ENCODE measurements at places on chromosomes 12 and 14.

- DNase-seq: peak; percentile 60
Observed at GRCh38 chr14:74502236-74503019, 8.9 kb downstream of the ISCA2 start.

DNA sequence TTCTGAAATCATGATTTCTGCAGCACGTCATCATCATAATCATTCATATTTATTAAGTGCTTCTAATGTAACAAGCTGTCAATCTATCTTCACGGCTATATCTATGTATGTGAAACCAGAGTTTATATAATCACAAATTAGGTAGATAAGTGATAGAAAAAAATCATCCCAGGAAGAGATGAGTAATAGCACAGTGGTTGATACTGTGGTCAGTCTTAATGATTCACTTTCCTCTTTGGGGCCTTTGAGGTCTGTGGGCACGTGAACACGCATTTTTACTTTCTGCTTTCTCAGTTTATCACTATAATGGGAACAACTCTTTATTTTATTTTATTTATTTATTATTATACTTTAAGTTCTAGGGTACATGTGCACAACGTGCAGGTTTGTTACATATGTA, 265.9 kb upstream of the NOVA1 start:
- DNase-seq: no peak

DNA sequence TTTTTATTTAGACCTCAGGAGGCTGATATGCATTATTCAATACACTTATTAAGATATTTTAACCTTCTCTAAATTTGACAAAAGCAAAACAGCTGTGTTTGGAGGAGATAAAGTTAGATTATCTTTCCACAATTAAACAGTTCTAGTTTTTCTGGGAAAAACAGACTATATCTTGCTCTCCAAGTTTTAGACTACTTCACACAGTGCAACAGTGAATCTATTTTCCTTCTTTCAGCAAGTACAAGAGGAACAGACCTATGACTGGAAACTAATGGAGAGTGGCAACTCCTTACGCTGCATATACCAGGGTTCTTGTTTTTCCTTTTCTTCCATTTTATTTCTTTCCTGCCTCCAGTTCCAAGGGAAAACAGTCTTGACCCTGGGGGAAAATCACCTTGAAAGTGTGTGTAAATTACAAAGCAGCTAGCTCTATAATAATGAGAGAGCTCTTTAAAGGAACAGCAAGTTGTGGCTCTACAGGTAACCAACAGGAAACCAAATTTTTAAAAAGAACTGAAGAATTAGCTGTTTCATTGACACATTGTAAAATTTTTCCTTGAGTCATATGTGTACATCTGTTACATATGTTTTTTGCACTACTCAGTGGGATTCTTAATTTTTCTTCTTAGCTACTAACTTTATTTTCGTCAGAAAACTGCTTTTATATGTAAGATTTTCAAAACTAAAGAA, 27.4 kb downstream of the DNM1L start:
- no peak for DNase-seq

GRCh38 chr12:5343711-5344110, 88.2 kb upstream of the NTF3 start:
- no peak for DNase-seq

- no peak for DNase-seq
Observed at GRCh38 chr14:48748151-48748675, 838.0 kb downstream of the RPS29 start.

DNA sequence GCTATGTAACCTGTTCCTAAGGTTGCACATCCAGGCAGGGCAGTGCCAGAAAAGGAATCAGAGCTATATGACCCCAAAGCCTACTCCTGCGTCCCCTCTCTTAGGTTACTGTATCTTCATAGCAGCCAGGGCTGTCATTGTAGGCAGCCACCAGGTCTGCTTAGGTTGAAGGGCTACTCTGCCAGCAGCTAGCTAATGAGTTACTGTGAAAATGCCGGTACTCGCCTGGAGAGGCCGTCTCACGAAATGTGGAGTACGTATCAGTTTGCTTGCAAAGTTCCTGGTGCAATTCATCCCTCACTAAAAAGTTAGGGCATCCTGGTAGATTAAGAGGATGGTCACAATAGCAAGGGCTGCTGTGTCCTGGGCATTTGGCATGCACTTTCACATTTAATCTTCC, 50.9 kb downstream of the RPH3A start:
- DNase-seq: no peak

GRCh38 chr14:68663385-68664076, 129.3 kb downstream of the ZFP36L1 start:
- no peak for DNase-seq

DNA sequence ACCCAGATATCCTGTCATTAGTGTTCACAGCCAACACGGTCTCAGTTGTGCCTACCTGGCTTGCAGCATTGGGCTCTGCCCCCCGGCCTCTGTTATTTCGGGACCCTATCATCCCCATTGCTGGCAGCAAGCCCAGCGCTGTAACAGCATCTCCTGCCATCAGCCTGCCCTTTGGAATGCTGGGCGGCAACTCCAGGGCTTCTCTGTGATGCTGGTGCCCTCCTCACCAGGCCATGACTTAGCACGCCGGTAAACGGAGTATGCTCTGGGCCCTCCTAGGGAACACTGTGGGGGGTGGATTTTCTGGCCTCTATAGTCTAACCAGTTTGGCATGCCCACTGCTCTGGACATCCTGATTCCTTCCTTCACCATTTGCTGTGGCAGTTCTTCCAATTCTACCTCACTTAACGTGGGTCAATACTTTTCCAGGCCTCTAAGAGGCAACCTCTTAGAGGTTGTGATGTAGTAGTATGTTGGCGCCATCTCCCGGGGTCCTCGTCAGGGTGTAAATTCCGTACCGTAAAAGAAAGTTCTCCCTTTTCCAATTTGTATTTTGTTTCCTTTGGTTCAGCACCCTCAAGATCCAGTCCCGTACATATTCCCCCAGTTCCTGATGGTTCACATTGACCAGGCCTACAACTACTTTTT, 80.0 kb downstream of the SINHCAF start:
- peak; percentile 74 for DNase-seq
